Activated CD8-positive, alpha-beta T cell treated with anti-CD3 and anti-CD28 coated beads for 36 hours (primary cell): ENCODE measurements at places on chromosomes 4 and X. TPM values are rescaled to one million over a fixed set of nuclear protein-coding genes. Genes with fewer than 3 reads are reported as not detected.
A peak's percentile ranks its signal among the peaks of the same experiment; 100 is the strongest.

- no peak for DNase-seq
Measured at GRCh38 chr4:121720109-121720508, 23.3 kb upstream of the ANXA5 start.

DNA sequence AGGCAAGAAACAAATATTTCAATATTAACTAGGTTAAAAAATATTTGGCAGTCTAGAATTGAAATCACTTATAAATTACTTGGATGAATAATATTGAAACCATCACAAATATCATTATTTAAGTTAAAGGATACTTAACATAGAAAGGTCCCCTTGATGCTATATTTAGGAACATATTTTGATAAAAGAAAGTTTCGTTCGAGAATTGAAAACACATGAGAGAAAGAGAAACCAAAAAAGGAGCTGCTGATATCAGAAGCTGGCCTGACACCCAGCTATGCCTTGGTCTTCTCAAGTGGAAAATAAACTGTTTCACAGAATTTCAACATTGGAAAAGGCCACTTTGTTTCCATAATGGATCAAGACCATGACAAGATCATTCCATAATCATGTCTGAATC, 762.4 kb downstream of the DMD start:
- DNase-seq, result no peak

- no peak for DNase-seq
Measured at GRCh38 chr4:20356565-20356964, 104.9 kb downstream of the SLIT2 start.

DNA sequence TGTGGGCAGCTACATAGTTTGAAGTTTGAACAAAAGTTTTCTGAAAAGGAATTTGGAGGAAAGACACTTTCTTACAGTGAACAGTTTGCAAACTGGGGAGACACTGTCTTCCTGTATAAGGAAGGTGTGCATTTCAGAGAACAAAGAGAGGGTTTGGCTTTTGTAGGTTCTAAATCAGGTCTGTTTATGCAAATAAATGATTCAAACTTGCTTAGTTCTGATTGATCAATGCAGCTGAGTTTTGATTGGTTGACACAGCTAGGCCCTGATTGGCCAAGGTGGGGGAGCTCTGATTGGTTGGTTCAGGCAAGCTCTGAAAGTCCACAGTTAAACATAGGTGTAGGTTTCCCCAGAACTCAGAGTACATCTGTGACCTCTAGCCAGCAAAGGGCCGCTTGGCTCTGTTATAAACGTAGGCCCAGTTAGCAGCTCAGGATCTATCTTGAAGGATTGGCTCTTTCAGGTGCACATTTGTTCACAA, 63.0 kb upstream of the ENPP6 start:
- DNase-seq, result peak; percentile 59

DNA sequence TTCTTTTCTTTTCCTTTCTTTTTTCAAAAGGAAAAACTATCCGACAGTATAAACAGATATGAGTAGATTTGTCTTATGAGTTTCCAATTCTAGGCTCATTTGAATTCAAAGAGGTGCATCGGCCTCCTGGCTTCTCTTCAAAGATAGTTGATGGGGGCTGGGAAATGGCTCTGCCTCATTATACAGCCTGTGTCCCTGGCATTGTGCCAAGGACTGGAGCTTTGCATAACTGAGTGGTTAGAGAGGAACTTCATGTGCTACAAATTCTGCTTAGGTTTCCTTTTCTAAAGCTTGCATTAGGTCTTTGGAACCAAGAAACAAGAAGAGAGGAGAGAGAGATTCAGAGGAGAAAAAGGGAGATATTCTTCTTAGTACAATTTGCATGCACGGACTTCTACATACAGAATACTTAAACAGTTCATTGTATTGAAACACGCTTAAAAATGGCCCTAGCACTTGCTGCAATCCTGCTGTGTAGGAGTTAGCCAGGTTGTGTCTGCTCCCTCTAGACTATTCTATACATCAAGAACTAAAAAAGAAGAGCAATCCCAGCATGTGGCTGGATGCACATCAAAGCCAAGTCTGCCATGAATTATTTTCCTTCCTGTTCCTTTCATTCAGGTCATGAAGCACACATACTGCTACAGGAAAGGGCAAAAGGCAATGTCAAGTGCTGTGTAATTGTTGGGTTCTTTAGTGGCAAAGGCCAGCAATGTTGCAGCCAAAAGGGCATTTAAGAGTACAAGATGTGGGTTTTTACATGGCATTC, 70.9 kb downstream of the INTS12 start:
- peak; percentile 5 for DNase-seq

- no peak for DNase-seq
Measured at GRCh38 chrX:95907081-95907480, 777.6 kb upstream of the DIAPH2 start.

GRCh38 chr4:44147571-44148075, 301.0 kb downstream of the KCTD8 start:
- no peak for DNase-seq

DNA sequence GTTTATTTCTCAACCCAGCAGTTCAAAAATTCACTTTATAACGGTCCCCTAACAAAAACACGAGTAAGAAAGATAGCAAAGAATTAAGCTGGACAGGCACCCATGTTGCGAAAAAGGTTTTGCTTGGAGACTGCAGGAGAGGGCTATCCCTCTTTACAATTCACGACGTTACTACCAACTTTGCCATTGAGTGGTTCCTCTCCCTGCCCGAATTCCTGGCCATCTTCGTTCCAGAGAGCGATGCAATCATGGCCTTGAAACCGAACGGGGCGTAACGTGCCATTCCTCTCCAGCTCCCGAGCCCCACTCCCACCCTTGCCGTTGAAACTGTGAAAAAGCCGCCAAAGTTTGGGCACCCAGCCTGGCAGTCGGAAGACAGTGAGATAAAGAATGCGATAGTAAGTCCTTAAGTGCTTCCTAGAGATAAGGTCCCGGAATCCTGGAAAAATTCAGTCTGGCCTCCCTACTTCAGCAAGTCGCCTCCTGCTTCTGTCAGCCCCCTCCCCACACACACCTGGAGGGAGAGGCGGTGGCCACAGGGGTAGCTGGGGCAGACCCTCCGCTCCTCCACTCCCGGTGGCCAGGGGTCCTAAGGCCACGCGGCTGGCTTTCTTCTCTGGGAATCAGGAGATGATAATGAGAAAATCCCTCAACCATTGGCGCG, 65.2 kb downstream of the FBXO8 start:
- no peak for DNase-seq

DNA sequence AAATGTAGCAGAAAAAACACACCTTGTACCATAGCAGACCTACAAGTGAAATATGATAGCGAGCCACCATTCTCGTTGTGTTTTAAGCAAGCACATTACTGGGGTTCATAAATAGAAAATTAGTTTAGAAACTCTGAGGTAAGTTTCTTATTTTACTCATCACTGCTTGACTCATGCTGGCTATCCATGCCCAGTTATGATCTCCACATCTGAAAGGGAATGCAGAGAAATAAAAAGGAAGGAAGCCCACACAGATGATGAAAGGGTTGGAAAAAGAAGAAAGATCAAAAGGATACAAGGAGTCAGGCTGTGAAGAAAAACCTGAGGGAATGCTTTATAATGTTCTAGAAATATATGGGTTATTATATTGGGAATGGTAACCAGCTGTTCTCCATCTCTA, 54.5 kb downstream of the CAMK2D start:
- DNase-seq, result no peak

- DNase-seq, result no peak
Measured at GRCh38 chr4:11813951-11814446, 385.3 kb upstream of the HS3ST1 start.

GRCh38 chr4:6747294-6748051, 31.5 kb downstream of the BLOC1S4 start:
- no peak for DNase-seq

DNA sequence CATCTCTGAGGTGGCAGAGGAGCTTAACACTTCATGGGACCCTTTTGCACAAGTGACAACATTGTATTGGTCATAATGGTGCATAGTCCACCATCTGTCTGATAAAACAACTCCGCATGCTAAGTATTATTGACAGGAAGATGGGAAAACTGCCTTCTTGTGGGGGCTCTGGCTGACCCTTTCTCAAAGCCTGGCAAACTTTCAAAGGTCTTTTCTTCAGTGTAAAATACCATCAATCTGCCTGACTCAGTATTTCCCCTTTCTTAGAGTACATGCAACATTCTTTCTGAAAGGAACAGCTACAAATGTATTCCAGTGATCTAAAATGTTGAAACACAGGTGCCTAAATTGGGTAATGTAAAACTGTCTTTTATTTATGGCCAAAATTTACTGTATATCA, 89.1 kb downstream of the NAA11 start:
- no peak for DNase-seq

- DNase-seq, result no peak
Measured at GRCh38 chr4:8338351-8338961, 68.9 kb downstream of the HTRA3 start.

GRCh38 chr4:100302061-100303026, 112.1 kb upstream of the DDIT4L start:
- DNase-seq, result no peak

DNA sequence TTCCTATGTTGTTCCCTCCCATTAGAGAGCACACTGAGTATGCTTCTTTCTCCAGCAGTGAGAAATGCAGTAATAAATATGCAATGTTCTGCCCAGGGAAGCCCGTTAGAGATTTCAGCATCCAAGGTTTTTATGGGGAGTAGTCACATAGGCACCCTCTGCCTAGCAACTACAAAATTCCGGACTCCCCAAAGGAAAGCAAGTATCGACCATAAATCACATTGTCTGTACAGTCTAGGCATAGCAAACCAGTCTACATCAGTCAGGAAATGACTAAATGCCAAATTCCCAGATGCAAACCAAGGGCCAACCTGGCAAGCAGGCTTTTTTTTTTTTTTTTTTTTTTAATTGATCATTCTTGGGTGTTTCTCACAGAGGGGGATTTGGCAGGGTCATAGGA, 34.8 kb downstream of the GPR101 start:
- DNase-seq, result no peak

DNA sequence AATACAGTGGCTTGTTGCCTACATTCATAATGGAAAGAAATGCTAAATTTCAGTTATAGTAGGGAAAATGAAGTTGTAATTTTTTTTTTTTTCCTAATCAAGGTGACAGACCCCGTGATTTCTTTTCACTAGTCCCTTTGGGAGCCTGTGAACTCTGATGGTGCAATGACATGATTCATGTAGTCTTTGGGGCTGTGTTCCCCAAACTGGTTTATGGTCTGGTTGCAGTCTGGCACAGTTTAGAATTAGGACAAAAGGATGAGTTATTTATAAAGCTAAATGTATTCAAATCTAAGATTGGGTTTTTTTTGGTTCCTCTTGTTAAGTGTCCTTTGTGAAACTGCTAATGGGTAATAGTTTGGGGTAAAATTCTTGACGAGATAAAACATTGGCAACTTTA, 66.0 kb downstream of the REPS2 start:
- no peak for DNase-seq

GRCh38 chr4:141301216-141301615, 80.5 kb downstream of the ZNF330 start:
- no peak for DNase-seq

Gene RAB40A
- total RNA-seq, result 0.58 TPM

Gene ALAS2
- not detected for total RNA-seq

Gene SH3RF1
- 0.34 TPM for total RNA-seq

Gene ARMCX5
- total RNA-seq, result 9.4 TPM

Gene CCNQ
- total RNA-seq, result 21.3 TPM

Gene CENPVL2
- total RNA-seq, result not detected

Gene XAGE1B
- not detected for total RNA-seq

Gene SOX3
- total RNA-seq, result not detected

Gene SLC25A6
- total RNA-seq, result 460 TPM

Gene FRG1
- 58.3 TPM for total RNA-seq

Gene ADGRG4
- not detected for total RNA-seq

Gene MAML3
- total RNA-seq, result 2.0 TPM

Gene APOO
- total RNA-seq, result 34.1 TPM

Gene WDR17
- total RNA-seq, result 1.5 TPM
